ENCODE measurements at places on chromosomes 11 and 22.
A peak's percentile ranks its signal among the peaks of the same experiment; 100 is the strongest.

DNA sequence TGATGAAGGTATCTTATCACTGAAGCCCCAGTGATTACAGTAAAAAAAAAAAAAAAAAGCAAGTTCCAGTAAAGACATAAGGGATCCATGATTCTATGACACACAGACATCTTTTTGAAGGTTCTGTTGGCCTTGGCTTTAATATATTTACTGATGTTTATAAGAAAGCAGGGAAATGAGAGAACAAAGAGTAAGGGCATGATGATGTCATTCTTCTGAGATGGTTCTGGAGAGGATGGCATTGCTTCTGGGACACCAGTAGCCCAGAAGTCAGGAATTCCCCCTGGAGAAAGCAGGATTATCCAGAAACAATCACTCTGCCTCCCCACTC is 233.6 kb downstream of the FAM76B start:
- H3K27me3 ChIP-seq = no peaks in the 10 kb centered on the region
- H3K36me3 ChIP-seq = no peaks in the 10 kb centered on the region
- H3K27ac ChIP-seq = peak overlapping the region; percentile 97

- no peak overlapping the region for H3K27ac ChIP-seq
- H3K36me3 ChIP-seq = peaks cover 38% of the 10 kb centered on the region
- H3K4me1 ChIP-seq = peaks cover 37% of the 10 kb centered on the region
- no peaks in the 10 kb centered on the region for H3K27me3 ChIP-seq
- H3K4me3 ChIP-seq = no peak overlapping the region
- DNase-seq = peak; percentile 0
Measured at GRCh38 chr11:44625759-44626523, 60.5 kb downstream of the CD82 start.

DNA sequence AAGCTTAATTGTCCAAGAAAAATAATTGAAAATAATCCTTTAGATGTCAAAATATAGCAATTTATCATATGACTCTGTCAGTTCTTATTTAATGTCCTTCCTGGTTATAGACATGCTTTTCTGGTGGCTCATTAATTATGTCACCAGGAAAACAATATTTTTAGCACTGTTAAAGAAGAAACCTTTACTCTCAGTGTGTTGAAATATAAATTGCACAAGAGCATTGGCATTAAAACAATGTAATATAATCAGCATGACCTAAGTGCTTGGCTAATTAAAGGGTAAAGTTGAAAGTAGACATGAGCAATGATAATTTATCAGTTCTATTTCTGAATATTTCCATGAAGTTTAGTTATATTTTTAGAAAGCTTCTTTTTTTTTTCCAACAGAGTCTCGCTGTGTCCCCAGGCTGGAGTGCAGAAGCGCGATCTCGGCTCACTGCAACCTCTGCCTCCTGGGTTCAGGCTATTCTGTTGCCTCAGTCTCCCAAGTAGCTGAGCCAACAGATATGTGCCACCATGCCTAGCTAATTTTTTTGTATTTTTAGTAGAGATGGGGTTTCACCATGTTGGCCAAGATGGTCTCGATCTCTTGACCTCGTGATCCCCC is 232.3 kb downstream of the JRKL start:
- no peak for DNase-seq
- no peaks in the 10 kb centered on the region for H3K4me1 ChIP-seq
- H3K27ac ChIP-seq = no peak overlapping the region
- no peaks in the 10 kb centered on the region for H3K36me3 ChIP-seq
- H3K4me3 ChIP-seq = no peak overlapping the region

DNA sequence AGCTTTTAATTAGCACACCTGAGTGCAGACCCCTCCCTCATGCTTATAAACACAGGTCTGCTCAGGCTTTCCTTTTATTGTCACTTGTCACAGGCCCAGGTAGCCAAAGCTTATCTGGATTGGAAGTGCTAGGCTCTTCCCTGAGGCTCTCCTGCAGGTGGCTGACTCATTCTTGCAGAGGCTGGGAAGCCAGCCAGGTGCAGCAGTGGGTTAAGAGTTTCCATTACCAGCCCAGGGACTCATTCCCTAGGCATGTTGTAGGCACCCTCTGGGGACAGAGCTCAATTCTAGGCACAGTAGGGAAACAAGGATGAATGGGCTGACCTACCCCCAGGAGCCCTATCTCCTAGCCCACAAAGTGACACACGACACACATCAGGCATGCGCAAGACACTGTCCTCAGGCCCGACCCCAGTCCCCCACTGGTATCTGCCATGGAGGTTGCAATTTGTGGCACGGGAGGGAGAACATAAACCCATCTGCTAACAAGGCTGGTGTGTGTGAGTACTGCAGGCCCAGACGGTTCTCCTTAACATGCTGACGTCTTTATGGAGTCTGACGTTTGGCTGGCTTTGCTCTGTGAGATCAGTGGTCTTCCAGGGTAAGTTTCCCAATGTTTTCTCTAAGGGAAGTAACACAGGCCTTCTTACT is 94.2 kb downstream of the ABTB2 start:
- H3K4me1 ChIP-seq = peaks cover 40% of the 10 kb centered on the region
- no peak for DNase-seq
- H3K27me3 ChIP-seq = no peaks in the 10 kb centered on the region
- H3K27ac ChIP-seq = no peak overlapping the region
- H3K4me3 ChIP-seq = no peak overlapping the region

DNA sequence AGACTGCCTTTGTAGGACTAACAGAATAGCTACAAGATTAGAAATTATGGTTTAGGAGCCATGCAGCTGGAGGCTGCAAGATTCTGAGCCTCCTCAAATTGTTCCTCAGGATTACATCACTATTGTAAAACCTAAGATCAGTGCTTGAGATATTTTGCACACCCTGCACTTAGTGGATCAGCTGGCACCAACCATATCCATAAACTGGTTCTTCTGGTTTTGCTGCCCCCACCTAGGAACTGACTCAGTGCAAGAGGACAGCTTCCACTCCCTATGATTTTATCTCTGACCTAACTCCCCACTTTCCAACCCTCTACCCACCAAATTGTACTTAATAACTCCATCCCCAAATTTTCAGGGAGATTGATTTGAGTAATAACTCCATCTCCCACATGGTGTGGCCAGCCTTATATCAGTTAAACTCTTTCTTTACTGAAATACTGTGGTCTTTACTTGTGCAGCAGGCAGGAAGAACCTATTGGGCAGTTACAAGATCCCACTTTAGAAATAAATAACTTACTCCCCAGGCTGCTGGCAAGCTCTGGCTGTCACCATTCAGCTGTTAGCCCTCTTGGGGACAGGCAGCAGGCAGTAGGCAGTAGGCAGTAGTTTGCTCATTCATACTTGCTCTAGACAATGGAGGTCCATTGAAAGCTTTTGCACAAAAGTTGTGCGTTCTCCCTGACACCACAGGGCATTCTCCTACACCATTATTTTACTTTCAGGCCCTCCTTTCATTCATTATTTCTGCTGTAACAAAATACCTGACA is 119.0 kb downstream of the SLC17A6 start:
- H3K4me1 ChIP-seq = no peaks in the 10 kb centered on the region
- H3K4me3 ChIP-seq = no peak overlapping the region
- no peaks in the 10 kb centered on the region for H3K27me3 ChIP-seq

DNA sequence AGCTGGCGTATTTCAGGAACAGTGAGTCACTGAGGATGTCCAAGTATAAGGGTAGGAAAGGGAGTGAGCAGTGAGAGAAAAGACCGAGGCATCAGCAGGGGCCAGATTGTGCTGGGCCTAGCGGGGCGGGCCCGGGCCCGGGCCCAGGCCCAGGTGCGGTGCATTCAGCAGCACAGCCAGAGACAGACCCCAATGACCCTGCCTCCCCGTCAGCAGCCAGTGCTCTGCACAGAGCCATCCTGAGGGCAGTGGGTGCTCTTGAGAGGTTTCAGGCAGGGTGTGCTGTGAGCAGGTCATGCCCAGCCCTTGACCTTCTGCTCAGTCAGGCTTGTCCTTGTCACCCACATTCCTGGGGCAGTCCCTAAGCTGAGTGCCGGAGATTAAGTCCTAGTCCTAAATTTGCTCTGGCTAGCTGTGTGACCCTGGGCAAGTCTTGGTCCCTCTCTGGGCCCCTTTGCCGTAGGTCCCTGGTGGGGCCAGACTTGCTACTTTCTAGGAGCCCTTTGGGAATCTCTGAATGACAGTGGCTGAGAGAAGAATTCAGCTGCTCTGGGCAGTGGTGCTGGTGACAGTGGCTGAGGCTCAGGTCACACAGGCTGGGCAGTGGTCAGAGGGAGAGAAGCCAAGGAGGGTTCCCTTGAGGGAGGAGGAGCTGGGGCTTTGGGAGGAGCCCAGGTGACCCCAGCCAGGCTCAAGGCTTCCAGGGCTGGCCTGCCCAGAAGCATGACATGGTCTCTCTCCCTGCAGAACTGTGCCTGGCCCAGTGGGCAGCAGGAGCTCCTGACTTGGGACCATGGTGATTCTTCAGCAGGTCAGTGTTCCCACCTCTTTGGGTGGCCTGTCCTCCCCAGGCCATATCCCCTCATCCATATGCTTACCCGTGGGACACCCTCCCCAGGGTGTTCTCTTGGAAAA is 2.1 kb downstream of the MYO7A start:
- H3K4me1 ChIP-seq = peaks cover 24% of the 10 kb centered on the region
- H3K4me3 ChIP-seq = no peak overlapping the region
- H3K27me3 ChIP-seq = peaks cover 26% of the 10 kb centered on the region
- H3K27ac ChIP-seq = no peak overlapping the region
- DNase-seq = no peak
- H3K36me3 ChIP-seq = no peaks in the 10 kb centered on the region

GRCh38 chr11:100273066-100273815 is 413.8 kb upstream of the ARHGAP42 start:
- DNase-seq = no peak
- no peaks in the 10 kb centered on the region for H3K36me3 ChIP-seq
- no peaks in the 10 kb centered on the region for H3K27me3 ChIP-seq
- no peak overlapping the region for H3K27ac ChIP-seq
- no peak overlapping the region for H3K4me3 ChIP-seq
- H3K4me1 ChIP-seq = no peaks in the 10 kb centered on the region

DNA sequence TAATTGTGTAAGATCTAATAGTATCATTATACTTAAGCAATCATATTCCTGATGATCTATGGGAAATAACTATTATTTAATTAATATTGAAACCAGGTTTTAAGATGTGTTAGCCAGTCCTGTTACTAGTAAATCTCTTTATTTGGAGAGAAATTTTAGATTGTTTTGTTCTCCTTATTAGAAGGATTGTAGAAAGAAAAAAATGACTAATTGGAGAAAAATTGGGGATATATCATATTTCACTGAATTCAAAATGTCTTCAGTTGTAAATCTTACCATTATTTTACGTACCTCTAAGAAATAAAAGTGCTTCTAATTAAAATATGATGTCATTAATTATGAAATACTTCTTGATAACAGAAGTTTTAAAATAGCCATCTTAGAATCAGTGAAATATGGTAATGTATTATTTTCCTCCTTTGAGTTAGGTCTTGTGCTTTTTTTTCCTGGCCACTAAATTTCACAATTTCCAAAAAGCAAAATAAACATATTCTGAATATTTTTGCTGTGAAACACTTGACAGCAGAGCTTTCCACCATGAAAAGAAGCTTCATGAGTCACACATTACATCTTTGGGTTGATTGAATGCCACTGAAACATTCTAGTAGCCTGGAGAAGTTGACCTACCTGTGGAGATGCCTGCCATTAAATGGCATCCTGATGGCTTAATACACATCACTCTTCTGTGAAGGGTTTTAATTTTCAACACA is 6.4 kb downstream of the BIRC3 start:
- peaks cover 23% of the 10 kb centered on the region for H3K4me1 ChIP-seq
- no peak overlapping the region for H3K27ac ChIP-seq
- no peaks in the 10 kb centered on the region for H3K27me3 ChIP-seq
- peaks cover 56% of the 10 kb centered on the region for H3K36me3 ChIP-seq
- no peak overlapping the region for H3K4me3 ChIP-seq

DNA sequence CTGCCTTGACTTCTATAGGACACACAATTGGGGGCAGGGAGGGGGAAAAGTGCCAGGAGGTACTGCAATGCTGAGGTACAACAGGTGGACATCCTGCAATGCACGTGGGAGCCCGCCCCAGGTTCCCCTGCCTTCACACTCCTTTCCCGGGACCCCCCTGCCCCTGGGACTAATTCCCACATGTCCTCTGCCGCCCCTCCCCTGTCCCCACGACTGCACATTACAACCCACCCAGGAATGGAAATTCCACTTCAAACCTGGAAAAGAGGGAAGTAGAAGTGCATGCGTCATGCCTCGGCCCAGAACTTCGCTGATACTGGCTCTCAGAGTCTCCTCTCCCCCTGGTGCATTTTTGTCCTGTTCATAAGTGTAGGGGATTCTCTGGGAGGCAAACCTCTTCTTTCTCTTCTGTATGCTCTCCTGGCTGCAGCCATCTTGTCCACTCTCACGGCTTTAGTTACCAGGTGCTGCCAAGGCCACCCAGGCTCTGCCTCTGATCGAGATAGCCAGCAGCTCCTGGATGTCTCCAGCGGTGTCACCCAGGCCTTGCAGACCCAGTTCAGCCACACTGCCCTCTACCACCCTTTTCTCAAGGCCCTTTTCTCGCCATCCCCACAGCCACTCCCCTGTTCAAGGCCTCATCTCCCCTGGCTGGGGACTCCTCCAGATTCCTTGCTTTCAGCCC is 43.7 kb downstream of the GDPD5 start:
- H3K4me3 ChIP-seq = no peak overlapping the region
- H3K4me1 ChIP-seq = no peaks in the 10 kb centered on the region
- H3K36me3 ChIP-seq = no peaks in the 10 kb centered on the region
- no peak overlapping the region for H3K27ac ChIP-seq
- DNase-seq = no peak

DNA sequence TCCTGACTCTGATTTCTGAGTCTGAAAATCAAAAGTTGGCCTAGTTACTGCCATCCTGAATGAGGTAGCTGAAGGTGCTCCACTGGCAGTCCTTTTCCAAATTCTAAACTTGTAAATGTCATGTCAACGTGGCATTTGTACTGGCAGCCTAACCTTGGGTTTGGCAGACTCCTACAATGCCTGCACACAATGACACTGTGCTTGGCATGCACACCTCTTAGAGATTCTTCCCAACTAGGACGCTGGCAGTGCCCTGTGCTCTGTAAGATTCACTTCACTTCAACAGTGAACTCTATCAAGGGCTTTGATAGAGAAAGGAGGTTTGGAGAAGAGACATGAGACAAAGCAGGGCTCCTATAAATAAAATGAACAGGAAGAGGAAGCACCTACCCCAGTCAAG is 21.9 kb upstream of the PPP2R1B start:
- H3K4me1 ChIP-seq = no peaks in the 10 kb centered on the region
- no peaks in the 10 kb centered on the region for H3K27me3 ChIP-seq
- H3K4me3 ChIP-seq = no peak overlapping the region
- no peak overlapping the region for H3K27ac ChIP-seq
- no peak for DNase-seq

DNA sequence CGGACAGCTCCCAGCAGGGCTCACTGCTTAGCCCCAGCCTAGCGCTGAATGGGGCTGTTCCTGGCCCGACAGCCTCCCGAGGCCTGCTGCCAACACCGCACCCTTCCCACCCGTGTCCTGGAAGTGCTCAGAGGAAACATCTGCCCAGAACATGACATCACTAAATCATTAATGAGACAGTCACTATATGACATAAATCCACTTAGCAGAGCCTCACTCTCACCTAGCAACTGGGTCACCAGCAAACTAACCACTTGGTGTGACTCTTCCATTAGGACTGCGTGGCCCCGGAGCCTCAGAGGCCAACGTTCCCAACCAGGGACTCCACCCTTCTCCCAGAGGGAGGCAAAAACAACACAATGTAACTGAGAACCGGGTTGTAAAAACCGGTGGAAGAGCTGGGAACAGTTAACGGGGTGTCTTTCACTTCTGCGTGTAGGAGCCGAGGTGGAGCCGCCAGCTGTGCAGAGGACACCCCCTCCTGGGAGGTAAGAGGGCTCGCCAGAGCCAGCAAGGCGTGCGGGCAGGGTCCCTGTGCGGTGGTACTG is 21.4 kb upstream of the PACSIN2 start:
- DNase-seq = no peak
- no peaks in the 10 kb centered on the region for H3K27me3 ChIP-seq
- no peaks in the 10 kb centered on the region for H3K36me3 ChIP-seq
- no peak overlapping the region for H3K4me3 ChIP-seq
- H3K4me1 ChIP-seq = peaks cover 2% of the 10 kb centered on the region
